ENCODE measurements at places on chromosomes 16 and 17. TPM values are rescaled to one million over a fixed set of nuclear protein-coding genes. Genes with fewer than 3 reads are reported as not detected.

DNA sequence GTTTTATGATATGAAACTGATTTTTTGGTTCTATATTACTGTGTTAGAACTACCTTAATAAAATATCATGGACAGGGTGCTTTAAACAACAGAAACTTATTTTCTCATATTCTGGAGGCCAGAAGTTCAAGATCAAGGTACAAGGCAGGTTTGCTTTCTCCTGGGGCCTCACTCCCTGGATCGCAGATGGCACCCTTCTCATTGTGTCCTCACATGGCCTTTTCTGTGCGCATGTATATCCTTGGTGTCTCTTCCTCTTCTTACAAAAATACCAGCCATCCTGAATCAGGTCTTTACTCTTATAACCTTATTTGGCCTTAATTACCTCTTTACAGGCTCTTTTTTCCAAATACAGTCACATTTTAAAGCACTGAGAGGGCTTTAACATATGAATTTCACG, 906.1 kb downstream of the CDH11 start:
- no peak for DNase-seq

GRCh38 chr17:66290101-66290722, 12.2 kb upstream of the PRKCA start:
- no peak for DNase-seq

TPSG1 gene
- not detected for total RNA-seq

DNA sequence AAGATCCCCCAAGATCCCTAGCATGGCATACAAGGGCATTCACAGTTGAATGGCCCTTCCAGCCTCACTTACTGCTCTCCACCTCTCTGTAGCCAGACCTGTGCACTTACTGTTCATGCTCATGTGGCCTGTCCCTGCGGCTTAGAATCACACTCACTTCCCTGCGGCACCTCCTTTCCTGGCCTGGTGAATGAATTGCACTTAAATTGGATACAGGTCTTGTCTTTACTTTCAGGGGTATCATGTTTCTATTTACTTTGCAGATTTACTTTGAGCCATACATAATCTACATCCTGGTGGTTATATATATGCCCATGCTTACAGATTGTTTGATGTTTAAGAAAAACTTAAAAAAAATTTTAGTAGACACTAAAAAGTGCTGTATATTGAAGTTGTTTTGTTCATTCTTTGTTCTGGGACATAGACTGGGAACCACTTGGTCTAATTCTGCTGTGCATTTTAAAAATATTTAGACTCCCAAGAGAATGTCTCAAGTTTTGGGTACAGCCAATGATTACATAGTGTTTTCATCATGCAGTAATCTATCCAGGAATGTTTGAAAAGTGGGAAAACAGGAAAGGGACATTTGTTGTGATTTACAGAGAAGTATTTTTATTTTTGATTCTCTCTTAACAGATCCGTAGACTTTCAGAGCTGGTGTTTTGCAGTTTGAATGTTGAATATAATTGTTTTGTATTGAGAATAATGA, 63.9 kb downstream of the NUP88 start:
- DNase-seq: peak; percentile 29

DNA sequence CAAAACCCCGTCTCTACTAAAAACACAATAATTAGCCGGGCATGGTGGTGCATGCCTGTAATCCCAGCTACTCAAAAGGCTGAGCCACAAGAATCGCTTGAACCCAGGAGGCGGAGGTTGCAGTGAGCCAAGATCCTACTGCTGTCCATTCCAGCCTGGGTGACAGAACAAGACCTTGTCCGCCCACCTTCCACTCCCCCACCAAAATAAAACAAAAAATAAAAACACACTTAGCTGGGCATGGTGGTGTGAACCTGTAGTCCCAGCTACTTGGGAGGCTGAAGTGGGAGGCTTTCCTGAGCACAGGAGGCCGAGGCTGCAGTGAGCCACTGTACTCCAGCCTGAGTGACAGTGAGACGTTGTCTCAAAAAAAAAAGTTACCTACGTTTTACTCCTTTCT, 3.2 kb downstream of the PPM1E start:
- no peak for DNase-seq

PIK3R6 gene
- 1.6 TPM for total RNA-seq

GRCh38 chr17:44900894-44901293, 1.6 kb upstream of the EFTUD2 start:
- peak; percentile 87 for DNase-seq

GRCh38 chr16:67841198-67841815, 813 bp upstream of the THAP11 start:
- DNase-seq: no peak

- DNase-seq: peak; percentile 33
Measured at GRCh38 chr16:11835891-11836649, 15.3 kb downstream of the RSL1D1 start.

CCDC154 gene
- total RNA-seq: 0.51 TPM

DNA sequence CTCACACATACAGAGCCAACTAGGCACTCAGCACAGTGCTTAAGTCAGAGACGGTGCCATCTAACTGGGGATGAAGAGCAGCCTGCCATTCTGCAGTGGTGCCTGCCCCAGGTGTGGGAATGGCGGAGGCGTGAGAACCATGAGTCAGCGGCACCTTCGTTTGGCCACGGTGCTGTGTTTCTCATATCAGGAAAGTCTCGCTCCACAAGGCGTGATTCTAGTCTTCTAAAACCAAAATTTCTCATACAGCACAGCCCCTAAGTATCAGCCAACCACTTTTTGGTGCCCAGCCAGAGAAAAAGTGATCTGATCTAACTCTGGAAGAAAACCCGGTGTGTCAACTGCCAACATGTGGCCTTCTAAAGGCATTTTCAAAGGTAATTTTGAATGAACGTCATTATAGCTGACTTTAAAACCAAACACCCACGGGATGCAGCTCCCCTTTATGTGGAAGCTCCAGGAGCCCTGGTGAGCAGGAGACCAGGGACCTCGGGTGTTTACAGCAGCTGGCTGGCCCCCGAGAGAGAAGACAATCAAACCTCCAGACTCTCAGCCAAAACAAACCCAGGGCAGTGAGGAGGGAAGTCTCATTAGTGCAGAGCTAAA, 54.6 kb downstream of the ABCC12 start:
- DNase-seq: peak; percentile 13

- no peak for DNase-seq
Measured at GRCh38 chr17:19501219-19501618, 32.4 kb upstream of the SLC47A1 start.

RDM1 gene
- total RNA-seq: 1.6 TPM

KRT25 gene
- not detected for total RNA-seq

DNA sequence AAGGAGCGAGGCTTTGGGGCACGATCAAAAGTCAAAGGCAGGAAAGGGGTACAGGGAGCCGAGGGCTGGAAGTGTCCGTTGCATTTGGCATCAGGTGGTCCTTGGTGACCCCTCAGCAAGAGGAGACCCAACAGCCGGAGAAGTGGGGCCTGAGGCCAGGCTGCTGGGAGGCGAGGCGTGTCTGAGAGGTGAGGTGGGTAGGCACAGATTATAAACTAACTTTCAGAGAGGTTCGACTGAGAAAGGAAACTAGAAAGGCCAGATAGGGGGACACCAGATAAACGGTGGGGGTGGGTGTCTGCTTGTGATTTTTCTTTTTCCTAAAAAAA, 3.6 kb downstream of the PECAM1 start:
- DNase-seq: no peak

TMEM235 gene
- not detected for total RNA-seq

HSBP1 gene
- 36.5 TPM for total RNA-seq

DNA sequence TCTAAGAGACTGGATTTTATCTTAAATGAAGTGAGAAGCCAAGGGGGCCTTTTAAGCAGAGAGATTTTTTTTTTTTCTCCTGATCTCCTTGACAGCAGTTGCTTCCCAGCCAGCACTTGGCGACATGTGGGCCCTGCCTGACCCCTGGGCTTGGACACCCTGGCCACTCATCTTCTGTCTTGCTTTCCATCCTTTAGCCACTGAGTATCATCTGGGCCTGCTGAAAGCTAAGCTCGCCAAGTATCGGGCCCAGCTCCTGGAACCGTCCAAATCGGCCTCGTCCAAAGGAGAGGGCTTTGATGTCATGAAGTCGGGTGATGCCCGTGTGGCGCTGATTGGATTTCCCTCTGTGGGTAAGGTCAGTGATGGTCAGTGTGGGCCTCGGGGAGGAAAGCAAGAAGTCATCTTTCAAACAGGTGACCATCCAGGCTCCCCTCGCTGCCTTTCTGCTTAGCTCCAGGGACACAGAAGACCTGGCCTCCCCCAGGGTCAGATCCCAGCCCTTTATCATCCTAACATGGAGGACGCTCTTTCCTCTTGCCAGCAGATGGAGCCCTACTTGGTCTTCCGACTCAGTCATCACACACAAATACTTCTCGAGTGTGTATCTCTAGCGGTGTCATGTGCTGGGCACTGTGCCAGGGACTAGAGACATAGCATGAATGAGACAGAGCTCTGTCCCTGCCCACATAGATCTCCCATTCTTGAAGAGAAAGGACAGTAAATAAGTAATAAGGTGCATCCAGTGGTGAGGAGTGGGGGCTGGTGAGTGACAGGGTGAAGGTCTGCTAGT, 6.1 kb downstream of the DRG2 start:
- DNase-seq: peak; percentile 70

CD68 gene
- 2.4 TPM for total RNA-seq

DNA sequence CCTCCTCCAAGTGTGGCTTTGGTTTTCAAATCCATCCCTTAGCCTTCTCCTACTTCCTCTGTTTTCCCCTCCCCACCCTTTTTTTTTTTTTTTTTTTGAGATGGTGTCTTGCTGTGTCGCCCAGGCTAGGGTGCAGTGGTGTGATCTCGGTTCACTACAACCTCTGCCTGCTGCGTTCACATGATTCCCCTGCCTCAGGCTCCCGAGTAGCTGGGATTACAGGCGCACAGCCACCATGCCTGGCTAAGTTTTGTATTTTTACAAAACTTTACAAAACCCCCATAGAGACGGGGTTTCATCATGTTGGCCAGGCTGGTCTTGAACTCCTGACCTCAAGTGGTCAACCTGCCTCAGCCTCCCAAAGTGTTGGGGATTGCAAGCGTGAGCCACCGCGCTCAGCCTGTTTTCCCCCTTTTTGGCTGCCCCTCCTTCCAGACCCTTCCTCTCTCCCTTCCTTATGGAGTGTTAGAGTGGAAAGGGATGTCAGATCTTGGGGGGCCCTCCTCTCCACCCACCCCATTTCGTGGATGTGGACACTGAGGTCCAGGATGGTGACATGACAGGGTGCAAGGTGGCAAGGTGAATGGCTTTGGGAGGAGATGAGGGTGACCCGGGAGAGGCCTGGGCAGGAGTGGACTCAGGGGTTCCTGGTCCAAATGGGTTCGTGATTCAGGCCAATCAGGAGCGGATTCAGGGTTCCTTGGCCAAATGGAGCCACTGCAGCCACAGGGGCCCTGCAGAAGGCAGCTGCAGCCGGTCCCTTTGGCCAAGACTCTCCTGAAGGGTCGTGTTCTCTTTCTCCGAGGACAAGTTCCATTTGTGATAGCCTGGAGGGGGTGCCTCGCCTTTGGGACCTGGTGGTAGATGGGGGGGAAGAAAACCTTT, 4.8 kb downstream of the ABCC1 start:
- DNase-seq: no peak

DNA sequence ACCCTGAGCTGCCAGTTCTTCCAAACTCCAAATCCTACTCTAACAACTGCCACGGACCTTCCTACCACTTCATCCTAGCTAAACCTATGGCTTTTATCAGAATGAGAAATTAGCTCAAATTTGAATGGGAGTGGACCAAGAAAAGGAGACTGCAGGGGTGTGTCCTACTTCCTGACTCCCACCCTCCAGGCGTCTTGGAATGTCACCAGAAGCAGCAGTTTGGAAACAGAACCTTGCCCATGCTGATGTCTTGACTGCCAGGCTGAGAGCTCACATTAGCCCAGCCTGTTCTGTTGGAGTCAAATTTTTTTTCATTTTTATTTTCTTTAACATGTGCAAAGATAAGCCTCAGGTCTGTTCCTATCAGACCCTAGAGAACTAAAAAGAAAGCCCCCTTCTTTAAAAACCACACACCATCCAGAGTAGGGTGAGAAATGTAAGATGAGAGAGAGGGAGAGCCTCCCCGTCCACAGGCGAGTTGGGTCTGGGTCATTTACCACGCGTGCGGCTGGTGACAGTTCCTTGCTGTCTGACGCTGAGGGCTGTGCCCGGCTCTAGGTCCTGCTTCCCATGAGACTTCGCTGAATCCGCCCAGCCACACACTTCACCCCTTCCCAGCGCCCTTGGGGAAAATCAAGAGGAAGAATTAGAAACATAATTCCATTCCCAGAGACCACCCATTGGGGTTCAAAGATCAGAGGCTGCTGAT, 54.3 kb downstream of the WNT3 start:
- no peak for DNase-seq

GRCh38 chr17:43388359-43389045, 10.3 kb upstream of the ARL4D start:
- DNase-seq: peak; percentile 96

- peak; percentile 75 for DNase-seq
Measured at GRCh38 chr16:12228602-12229499, 252.3 kb downstream of the SNX29 start.

GRCh38 chr17:1865252-1866037, 35.6 kb downstream of the RPA1 start:
- peak; percentile 32 for DNase-seq
